Activated CD4-positive, alpha-beta T cell treated with anti-CD3 and anti-CD28 coated beads, Interleukin-2, amount 10 ng/mL, durations not matched to agents 7 days and 5 days (primary cell): ENCODE measurements at places on chromosomes 7 and 10. TPM values are rescaled to one million over a fixed set of nuclear protein-coding genes. Genes with fewer than 3 reads are reported as not detected.

- no peak for DNase-seq
Measured at GRCh38 chr10:98307916-98308541, 40.0 kb upstream of the LOXL4 start.

GRCh38 chr10:27531336-27531847 is 27.3 kb downstream of the RAB18 start:
- no peak for DNase-seq

DNA sequence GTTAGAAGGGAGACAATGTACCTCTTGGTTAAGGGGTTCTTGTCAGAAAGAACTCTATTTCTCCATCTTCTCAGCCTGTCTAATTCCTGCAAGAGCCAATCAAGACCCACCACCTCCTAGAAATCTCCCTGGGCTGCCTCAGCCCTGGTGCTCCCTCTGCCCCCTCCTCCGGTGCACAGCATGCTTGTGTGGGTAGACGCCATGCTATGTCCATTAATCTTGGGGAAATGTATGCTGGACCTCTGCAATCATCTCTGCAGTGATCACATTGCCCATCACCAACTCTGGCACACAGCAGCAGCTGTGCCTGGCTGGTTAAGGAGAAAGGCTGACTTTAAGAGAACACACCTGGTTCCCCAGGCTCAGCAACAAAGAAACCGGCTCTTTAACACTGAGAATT is 37.3 kb downstream of the SH3PXD2A start:
- DNase-seq: no peak

DNA sequence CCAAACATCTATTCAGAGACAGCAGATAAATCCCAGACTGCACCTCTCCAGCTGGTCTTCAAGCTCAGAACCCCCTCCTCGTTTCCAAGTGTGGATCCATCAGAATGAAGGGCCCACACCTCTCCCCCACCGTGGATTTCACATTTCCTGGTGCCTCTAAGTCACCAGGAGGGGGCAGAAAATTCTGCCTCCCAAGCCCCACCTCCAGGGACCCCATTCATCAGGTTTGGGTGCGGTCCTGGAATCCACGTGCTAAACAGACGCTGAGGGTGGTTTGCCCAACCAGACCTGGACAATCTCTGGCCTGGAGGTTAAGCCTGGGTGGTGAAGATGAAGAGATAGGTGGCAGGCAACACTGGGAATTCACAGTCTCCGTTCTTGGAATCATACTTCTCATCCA is 92.4 kb downstream of the WDR11 start:
- no peak for DNase-seq

DNA sequence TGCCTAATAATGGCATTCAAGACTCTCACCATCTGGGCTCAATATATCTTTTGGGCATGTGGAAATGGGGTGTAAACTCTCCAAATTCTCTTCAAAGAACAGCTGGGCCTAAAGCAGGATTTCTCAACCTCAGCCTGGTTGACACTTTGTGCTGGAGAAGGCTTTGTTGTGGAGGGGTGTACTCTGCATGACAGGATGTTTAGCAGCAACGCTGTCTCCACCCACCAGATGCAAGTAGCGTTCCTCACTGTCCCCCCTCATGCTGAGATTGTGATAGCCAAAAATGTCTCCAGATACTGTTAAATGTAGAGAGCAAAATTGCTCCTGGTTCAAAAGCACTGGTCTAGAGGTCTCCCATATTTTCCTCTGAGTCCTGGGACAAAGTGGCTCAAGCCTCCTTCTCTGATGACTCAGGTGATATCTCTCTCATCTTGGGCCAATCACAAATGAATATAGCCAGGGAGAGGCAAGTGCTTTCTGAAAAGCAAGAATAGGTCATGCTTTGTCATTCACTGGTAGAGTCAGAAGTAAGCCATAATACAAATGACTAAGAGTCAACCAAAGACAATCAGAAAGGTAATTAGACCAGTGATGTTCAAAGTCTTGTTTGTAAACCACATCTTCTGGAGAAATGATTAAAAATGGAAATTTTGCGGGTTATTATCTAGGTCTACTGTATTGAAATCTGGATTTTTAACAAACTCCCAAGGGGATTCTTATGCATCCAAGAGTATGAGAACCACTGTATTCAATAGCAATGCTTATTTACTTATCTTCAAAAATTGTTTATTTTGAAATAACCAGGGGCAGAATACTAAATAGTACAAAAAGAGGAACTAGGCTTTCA is 330.8 kb downstream of the PTEN start:
- DNase-seq: peak; percentile 77

GRCh38 chr7:43570688-43571365 is 12.1 kb upstream of the STK17A start:
- DNase-seq: no peak

- no peak for DNase-seq
Measured at GRCh38 chr10:29731760-29732159, 97.0 kb upstream of the SVIL start.

GRCh38 chr7:142457146-142457703 is 199.4 kb upstream of the PRSS58 start:
- DNase-seq: no peak

- DNase-seq: no peak
Measured at GRCh38 chr7:50270531-50271018, 33.9 kb upstream of the IKZF1 start.

- no peak for DNase-seq
Measured at GRCh38 chr10:121952226-121952625, 22.8 kb downstream of the NSMCE4A start.

GRCh38 chr10:15365692-15366091 is 5.4 kb downstream of the FAM171A1 start:
- no peak for DNase-seq

DNA sequence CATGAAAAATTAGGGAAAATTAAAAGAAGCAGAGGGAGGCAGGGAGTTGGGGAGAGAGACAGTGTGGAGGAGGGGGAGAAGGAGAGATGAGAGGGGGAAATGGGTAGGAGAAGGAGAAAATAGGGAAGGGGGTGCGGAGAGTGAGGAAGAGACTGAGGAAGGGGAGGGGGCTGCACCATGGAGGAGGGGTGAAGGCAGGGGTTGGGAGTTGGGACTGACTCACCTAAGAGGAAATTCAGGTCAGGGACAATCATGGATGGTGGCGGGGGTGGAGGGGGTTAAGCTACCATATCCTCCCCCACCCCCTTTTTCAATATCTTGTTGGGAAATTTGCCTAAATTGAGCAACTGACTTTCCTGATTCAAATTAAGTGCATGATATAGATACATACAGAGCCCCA is 8.0 kb downstream of the GRK5 start:
- no peak for DNase-seq

- no peak for DNase-seq
Measured at GRCh38 chr7:95473276-95473985, 12.3 kb upstream of the ASB4 start.

DNA sequence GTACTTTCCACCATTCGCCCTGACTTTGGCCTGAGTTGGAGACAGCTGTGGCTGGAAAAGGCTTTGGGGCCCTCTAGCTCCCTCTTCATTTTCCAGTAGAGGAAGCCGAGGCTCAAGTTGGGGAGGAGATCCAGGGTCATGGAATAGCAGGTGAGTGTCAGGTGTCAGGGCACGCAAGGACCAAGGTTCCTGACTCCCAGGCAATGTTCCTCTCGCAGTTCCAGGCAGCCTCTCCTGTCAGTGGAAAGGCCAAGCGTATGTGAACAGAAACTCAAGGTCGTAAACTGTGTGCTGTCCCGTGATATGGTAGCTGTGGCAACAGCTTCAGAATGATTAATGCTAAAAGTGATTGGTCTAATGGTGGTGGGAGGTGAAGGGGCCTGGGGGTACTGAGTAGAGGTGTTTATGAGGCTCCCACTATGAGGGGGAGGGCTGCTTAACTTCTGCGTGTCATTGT is 13.2 kb downstream of the ADAMTS14 start:
- DNase-seq: no peak

DNA sequence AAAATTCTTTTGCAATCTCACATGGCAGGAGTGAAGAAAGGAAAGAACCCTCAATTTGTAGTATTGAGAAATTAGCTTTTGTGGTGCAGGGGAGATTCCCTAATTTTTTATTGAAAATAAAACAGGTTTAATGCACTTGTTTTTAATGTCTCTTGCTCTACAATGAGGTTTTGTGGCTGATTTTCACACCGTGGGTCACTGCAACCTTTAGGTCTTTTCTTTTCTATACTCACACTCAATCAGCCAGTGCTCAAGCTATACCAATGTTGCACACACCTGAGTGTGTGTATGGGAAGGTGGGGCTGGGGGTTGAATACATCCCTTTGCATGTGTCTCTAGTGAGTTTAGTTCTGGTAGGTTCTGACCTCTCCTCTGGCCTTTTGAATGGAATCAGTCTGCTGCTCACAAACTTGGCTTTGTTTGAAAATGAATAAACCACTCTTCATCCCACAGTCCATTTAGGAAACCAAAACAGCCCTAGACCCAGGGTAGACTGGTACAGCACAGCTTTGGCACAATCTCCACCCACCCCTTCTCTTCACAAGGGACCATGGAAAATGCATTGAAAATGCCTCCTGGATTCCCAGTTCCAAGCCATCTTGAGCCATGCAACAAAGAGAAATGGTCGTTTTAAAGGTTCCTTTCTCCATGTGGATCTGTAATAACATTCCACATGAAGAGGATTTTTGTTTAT is 411.5 kb downstream of the SFMBT2 start:
- no peak for DNase-seq

DNA sequence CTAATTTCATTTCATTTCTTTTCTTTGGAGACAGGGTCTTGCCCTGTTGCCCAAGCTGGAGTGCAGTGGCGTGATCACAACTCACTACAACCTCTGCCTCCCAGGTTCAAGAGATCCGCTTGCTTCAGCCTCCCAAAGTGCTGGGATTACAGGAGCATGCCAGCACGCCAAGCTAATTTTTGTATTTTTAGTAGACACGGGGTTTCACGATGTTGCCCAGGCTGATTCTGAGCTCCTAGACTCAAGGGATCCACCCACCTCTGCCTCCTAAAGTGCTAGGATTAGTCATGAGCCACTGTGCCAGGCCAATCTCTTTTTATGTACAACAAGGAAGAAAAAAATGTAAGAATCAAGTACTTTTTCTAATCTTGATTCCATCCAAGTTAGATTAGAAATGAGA is 10.7 kb upstream of the KMT2E start:
- no peak for DNase-seq

DNA sequence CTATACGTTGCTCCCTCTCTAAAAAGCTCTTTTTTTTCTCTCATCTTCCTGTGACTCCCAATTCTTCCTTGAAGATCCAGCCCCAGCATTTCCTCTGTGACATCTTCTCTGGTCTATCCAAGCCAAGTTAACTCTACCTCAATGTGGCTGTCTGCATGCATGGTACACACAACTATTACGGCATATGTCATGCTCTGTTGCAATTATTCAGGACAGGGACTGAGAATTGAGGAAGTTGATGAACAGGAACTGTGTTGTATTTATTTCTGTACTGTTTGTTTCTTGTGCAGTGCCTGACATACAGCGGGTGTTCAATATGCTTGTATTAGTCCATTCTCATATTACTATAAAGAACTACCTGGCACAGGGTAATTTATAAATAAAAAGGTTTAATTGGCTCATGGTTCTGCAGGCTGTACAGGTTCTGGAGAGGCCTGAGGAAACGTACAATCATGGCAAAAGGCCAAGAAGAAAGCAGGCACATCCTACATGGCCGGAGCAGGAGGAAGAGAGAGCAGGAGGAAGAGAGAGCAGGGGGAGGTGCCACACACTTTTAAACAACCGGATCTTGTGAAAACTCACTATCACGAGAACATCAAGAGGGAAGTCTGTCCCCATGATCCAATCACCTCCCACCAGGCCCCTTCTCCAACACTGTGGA is 6.3 kb downstream of the TRPV5 start:
- no peak for DNase-seq

FEZF1 gene
- total RNA-seq: not detected

EBLN1 gene
- not detected for total RNA-seq

PDLIM1 gene
- 17.4 TPM for total RNA-seq

CLRN3 gene
- total RNA-seq: not detected

SFRP5 gene
- total RNA-seq: not detected

LLCFC1 gene
- not detected for total RNA-seq

ELFN1 gene
- not detected for total RNA-seq
